ENCODE measurements at places on chromosomes 13 and 19.

DNA sequence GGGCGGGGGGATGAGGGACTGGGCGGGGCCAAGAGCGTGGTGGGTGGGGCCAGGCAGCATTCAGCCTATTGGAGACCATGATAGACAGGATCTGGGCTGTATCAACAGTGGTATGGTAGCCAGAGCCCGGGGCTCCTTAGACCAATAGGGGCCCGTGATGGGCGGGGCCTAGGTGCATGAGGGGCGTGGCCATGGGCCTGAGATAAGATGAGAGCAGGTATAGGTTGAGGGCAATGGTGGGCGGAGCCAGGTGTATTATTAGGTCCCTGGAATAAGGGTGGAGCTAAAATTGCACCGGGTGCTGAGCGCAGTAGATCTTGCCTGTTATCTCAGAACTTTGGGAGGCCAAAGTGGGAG is 5.3 kb downstream of the ABCA7 start:
- DNase-seq: no peak

DNA sequence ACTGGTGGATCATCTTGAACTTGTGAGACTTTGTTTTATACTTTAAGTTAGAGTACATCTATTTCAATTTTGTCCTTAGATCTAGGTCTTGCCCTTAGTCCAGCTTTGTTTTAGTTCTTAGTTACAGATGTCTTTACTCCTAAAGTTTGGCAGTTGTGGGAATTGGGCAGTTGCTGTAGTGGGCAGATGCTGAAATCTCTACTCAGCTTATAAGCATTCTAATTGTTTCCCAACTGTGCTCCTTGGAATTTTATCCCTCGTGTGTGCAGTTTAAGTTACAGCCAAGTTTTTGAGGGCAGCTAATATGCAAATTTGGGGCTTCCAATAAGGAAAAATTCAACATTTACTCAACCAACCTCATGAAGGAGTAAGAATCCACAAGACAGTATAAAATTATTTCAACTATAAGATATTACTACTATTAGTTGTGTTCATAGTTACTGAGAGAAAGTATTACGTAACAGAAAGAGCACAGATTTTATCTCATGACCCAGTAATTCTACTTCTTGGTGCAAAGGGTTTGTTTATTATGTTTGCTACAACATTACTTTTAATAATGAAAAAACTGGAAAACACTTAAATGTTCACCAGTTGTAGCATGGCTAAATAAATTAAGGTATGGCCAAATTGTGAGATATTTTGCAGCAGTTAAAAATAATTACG is 32.9 kb downstream of the CCDC122 start:
- DNase-seq: no peak

DNA sequence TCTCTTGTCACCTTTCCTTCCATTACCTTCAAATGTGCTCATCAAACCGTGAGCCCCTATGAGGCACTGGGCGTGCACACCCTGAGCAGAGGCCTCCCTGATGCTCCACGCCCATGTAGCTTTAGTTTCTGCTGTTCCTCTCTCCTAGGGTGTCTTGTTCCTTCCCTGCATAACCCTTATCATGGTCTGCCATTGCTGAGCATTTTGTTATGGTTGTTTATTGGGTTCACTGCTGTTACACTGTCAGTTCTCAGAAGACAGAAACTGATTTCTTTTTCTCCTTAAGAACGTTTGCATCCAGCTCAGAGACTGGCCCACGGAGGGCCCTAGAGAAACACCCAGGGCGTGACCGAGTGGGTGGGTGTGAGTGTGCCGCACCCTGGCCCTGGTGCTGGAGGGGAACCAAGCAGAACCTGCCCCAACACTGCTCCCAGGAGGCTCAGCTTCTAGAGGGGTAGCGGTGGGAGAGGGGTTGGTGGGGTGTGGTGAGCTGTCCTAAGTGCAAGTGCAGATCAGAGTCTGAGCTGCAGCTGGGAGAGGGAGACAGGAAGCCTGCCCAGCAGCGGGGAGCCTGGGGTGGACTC is 61.4 kb upstream of the URI1 start:
- DNase-seq: no peak

GRCh38 chr13:51311957-51312520 is 27.5 kb upstream of the SERPINE3 start:
- DNase-seq: no peak

DNA sequence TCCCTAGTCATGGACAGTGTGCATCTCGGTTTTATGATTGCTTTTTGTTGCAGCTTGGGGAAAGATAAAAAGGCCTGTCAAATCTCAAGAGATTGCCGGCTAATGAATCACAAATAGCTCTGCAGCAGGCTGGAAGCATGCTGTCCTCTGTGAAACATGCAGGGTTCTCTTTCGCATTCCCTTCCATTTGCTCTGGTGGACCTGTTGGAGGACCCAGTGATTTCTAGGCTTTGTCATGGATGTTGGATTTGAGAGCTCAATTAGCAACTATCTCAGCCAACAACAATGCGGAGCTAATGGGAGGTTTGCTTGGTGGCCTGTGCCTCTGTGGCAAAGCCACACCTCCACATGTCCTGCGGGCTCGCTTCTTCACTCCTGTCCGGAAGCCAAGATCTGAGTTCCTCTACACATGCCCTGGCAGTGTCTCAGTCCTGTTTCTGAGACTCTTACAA is 418.1 kb upstream of the ARGLU1 start:
- DNase-seq: no peak

GRCh38 chr19:48443731-48444128 is 2.1 kb upstream of the GRWD1 start:
- DNase-seq: no peak

DNA sequence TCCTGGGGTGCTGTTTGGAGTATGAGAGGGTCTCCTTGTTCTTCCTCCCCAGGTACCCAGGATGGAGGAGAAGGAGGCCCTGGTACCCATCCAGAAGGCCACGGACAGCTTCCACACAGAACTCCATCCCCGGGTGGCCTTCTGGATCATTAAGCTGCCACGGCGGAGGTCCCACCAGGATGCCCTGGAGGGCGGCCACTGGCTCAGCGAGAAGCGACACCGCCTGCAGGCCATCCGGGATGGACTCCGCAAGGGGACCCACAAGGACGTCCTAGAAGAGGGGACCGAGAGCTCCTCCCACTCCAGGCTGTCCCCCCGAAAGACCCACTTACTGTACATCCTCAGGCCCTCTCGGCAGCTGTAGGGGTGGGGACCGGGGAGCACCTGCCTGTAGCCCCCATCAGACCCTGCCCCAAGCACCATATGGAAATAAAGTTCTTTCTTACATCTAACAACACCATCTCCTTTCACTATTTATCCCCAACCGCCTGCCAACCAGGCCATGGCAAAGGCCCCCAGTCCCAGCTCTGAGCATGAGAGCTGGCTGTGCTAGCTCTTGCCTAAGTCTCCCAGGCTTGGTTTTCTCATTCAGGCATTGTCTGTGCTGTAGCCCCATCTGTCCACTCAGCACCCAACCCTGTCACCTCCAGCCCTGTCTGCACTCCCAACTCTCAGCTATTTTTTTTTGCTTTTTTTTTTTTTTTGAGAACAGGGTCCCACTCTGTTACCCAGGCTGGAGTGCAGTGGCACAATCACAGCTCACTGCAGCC is 11.2 kb downstream of the DKKL1 start:
- DNase-seq: no peak

DNA sequence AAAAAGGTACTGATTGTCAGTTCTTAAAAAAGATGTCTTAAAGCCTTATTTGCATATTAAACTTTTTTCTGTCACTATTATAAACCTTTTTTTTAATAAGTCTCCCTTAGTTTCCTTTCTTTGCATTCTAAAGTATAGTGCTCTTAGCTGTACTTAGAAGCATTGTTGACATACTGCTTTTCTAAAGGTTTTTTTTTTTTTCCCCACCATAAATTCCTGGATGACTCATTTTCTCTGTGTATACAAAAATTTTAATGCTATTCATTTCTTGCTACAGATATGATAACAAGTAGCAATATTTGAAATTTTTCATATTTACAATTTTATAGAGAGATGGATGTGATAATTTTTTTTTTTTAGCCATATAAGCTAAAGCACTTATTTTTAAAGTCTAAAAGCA is 43.5 kb downstream of the METTL21C start:
- no peak for DNase-seq
